ENCODE measurements at places on chromosomes 16 and 17. TPM values are rescaled to one million over a fixed set of nuclear protein-coding genes. Genes with fewer than 3 reads are reported as not detected.
A peak's percentile ranks its signal among the peaks of the same experiment; 100 is the strongest.

DNA sequence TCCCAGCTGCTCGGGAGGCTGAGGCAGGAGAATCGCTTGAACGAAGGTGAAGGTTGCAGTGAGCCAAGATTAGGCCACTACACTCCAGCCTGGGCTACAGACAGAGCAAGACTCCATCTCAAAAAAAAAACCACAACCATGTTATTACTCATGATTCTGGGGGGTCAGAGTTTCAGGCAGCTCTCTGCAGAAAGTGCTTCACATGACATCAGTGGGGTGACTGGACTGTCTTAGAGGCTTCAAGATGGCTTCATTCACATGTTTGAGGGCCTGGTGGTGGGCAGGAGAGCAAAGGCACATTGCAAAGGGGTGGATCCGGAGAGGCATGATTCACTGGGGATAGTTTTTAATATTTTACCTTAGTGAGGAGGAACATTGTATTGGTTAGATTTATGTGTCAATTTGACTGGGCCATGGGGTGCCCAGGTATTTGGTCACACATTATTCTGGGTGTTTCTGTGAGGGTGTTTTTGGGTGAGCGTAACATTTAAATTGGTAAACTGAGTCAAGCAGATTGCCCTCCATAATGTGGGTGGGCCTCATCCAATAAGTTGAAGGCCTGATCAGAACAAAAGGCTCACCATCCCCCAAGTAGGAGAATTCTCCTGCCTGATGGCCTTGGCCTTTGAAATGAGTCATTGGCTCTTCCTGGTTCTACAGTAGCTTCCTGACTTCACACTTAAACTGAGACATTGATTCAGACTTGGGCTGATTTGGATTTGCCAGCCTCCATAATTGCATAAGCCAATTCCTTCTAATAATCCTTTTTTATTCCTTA, 109.8 kb downstream of the GOSR1 start:
- H3K27ac ChIP-seq, result no peak overlapping the region
- H3K27me3 ChIP-seq, result no peaks in the 10 kb centered on the region
- no peak overlapping the region for H3K4me3 ChIP-seq
- H3K36me3 ChIP-seq, result no peaks in the 10 kb centered on the region

GRCh38 chr16:87324411-87325275, 7.5 kb upstream of the C16orf95 start:
- no peak for DNase-seq
- H3K27me3 ChIP-seq, result no peaks in the 10 kb centered on the region
- H3K4me3 ChIP-seq, result no peak overlapping the region
- no peak overlapping the region for H3K27ac ChIP-seq

- peaks cover 16% of the 10 kb centered on the region for H3K4me1 ChIP-seq
- DNase-seq, result peak; percentile 85
- peaks cover 44% of the 10 kb centered on the region for H3K36me3 ChIP-seq
- peak overlapping the region; percentile 87 for H3K4me3 ChIP-seq
- no peaks in the 10 kb centered on the region for H3K27me3 ChIP-seq
Observed at GRCh38 chr16:1941162-1942046, 1.6 kb downstream of the MSRB1 start.

GRCh38 chr17:59533694-59534093, 31.7 kb upstream of the DHX40 start:
- H3K4me1 ChIP-seq, result no peaks in the 10 kb centered on the region
- no peak overlapping the region for H3K4me3 ChIP-seq
- no peak overlapping the region for H3K27ac ChIP-seq
- no peak for DNase-seq
- H3K36me3 ChIP-seq, result no peaks in the 10 kb centered on the region

DNA sequence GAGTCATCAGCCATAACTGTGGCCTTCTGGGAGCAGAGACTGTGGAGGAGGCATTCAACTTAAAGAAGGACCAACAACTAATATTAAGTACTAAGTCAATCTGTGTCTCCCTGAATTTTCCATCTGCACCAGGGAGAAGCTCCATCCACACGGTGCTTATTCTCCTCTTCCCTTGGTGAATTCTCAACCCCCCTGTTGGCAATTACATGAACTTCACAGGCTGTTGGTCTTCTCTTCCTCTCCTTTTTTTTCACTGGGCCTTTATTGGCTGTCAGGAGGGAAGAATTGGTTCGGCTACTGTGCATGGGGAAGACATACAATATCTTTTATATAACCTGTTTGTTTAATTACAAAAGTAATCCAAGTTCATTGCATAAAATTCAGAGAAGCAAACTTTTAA, 152.8 kb upstream of the IRX6 start:
- no peaks in the 10 kb centered on the region for H3K4me1 ChIP-seq
- no peak for DNase-seq
- no peak overlapping the region for H3K4me3 ChIP-seq
- H3K27me3 ChIP-seq, result no peaks in the 10 kb centered on the region

GRCh38 chr17:63039899-63040602, 74.0 kb downstream of the TANC2 start:
- peaks cover 16% of the 10 kb centered on the region for H3K4me1 ChIP-seq
- H3K27me3 ChIP-seq, result no peaks in the 10 kb centered on the region
- H3K36me3 ChIP-seq, result no peaks in the 10 kb centered on the region

DNA sequence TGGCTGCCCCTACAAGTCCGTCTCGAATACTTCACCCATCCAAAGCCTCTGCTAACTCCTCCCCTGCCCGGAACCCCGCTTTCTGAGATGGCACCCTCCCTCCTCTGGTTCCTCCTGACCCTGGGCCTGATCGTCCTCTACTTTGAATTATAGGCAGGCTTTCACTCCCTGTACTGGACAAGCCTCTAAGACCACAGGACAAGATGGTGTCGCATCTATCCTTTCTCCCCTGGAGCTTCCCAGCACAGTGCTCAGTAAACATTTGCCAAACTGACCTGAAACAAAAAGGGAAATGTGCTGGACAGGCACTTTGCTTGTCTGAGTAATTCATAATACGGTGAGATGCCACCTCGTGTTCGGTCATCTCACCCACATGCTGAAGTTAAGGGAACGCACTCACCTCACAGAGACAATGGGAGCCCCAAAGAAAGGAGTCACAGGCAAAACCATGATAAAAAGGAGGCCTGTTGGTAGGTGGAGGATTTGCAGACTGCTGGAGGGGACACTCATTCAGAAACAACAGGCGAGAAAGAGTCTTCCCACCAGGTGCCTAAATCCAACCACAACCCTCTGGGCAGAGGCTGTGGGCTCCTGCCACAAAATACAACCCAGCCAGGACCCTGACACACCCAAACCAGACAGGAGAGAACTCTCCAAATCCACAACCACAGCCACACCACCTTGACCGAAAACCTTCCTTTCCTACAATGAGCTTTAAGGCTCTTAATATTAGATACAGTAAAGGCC, 28.2 kb downstream of the SNN start:
- H3K36me3 ChIP-seq, result peaks cover 88% of the 10 kb centered on the region
- H3K4me3 ChIP-seq, result no peak overlapping the region
- H3K4me1 ChIP-seq, result peaks cover 12% of the 10 kb centered on the region
- DNase-seq, result no peak
- no peak overlapping the region for H3K27ac ChIP-seq

- H3K36me3 ChIP-seq, result no peaks in the 10 kb centered on the region
- no peak overlapping the region for H3K27ac ChIP-seq
- peaks cover 27% of the 10 kb centered on the region for H3K4me1 ChIP-seq
- peak; percentile 6 for DNase-seq
- H3K4me3 ChIP-seq, result no peak overlapping the region
- no peaks in the 10 kb centered on the region for H3K27me3 ChIP-seq
Observed at GRCh38 chr17:77736721-77737120, 221.8 kb upstream of the TNRC6C start.

GRCh38 chr16:49967012-49967559, 57.9 kb upstream of the CNEP1R1 start:
- no peaks in the 10 kb centered on the region for H3K4me1 ChIP-seq
- no peak overlapping the region for H3K4me3 ChIP-seq
- H3K36me3 ChIP-seq, result no peaks in the 10 kb centered on the region
- no peak overlapping the region for H3K27ac ChIP-seq

GRCh38 chr17:61627125-61627524, 36.1 kb upstream of the NACA2 start:
- no peak overlapping the region for H3K4me3 ChIP-seq
- H3K36me3 ChIP-seq, result no peaks in the 10 kb centered on the region
- H3K27me3 ChIP-seq, result no peaks in the 10 kb centered on the region
- no peak for DNase-seq
- no peak overlapping the region for H3K27ac ChIP-seq
- H3K4me1 ChIP-seq, result no peaks in the 10 kb centered on the region

GRCh38 chr17:13601776-13602551, at the start of gene HS3ST3A1:
Gene HS3ST3A1, minus strand, starts transcription at chr17:13601929. Its CDS starts 800 bp downstream, at chr17:13601129.
- no peak within 1 kb of the TSS for H3K27ac ChIP-seq
- H3K36me3 ChIP-seq, result no peaks in the 10 kb centered on the region
- H3K4me1 ChIP-seq, result peaks cover 20% of the 10 kb centered on the region
- DNase-seq, result peak; percentile 89
- peak within 1 kb of the TSS; percentile 33 for H3K4me3 ChIP-seq
- H3K27me3 ChIP-seq, result no peaks in the 10 kb centered on the region

GRCh38 chr16:11727796-11728543, 14.7 kb downstream of the TXNDC11 start:
- peaks cover 86% of the 10 kb centered on the region for H3K36me3 ChIP-seq
- H3K4me1 ChIP-seq, result peaks cover 64% of the 10 kb centered on the region
- H3K4me3 ChIP-seq, result no peak overlapping the region

GRCh38 chr17:7203391-7203790, 16.2 kb downstream of the DLG4 start:
- H3K4me3 ChIP-seq, result no peak overlapping the region
- H3K27me3 ChIP-seq, result no peaks in the 10 kb centered on the region
- peaks cover 13% of the 10 kb centered on the region for H3K4me1 ChIP-seq
- no peak overlapping the region for H3K27ac ChIP-seq
- peaks cover 3% of the 10 kb centered on the region for H3K36me3 ChIP-seq

DNA sequence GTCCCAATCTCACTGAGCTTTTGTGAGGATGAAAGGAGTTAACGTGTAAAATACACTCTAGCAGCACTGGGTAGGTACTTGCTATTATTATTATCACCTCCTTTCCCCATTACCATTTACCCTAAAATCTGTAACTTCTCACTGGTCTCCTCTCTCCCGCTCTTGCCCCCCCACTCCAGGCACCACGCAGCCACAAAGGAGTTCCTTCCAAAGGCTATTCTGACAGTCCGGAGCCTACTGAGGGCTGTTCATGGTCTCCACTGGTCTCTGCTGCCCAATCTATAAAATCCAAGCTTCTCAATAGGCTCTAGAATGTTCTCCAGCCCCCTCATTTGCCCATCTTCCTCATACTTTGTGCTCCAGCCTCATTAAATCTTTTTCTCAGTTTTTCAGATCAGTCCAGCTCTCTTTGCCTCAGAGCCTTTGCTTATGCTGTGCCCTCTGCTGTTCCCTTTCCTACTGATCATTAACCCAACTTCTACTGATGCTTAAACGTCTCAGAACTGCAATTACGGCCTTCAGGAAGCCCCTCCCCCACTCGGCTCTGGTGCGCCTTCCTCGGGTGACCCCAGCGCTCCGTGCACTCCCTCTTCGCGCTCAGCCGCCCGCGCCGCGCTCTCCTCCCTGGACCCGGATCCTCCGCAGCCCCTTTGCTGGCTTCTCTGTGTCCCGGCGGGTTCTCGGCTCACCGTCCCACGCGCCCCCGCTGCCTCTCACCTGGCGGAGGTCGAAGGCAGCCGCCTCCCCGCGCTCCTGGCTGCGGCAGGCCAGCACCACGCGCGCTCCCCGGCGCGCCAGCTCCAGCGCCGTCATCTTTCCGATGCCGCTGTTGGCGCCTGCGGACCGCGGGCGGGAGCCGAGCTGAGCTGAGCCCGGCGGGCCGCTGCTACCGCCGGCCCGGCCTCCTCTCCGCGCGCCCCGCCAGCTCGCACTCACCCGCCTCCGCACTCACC, 737 bp downstream of the DHRS13 start:
- H3K27ac ChIP-seq, result peak overlapping the region; percentile 87
- no peaks in the 10 kb centered on the region for H3K27me3 ChIP-seq
- no peaks in the 10 kb centered on the region for H3K36me3 ChIP-seq
- peak overlapping the region; percentile 63 for H3K4me3 ChIP-seq

- peaks cover 26% of the 10 kb centered on the region for H3K4me1 ChIP-seq
- no peak overlapping the region for H3K4me3 ChIP-seq
- H3K27ac ChIP-seq, result no peak overlapping the region
- DNase-seq, result no peak
- no peaks in the 10 kb centered on the region for H3K36me3 ChIP-seq
Observed at GRCh38 chr17:8324923-8325322, 14.7 kb upstream of the ODF4 start.

- no peaks in the 10 kb centered on the region for H3K36me3 ChIP-seq
- H3K4me1 ChIP-seq, result no peaks in the 10 kb centered on the region
- H3K27ac ChIP-seq, result no peak overlapping the region
- no peaks in the 10 kb centered on the region for H3K27me3 ChIP-seq
- no peak overlapping the region for H3K4me3 ChIP-seq
Observed at GRCh38 chr16:66857437-66857836, 13.2 kb downstream of the CA7 start.

DNA sequence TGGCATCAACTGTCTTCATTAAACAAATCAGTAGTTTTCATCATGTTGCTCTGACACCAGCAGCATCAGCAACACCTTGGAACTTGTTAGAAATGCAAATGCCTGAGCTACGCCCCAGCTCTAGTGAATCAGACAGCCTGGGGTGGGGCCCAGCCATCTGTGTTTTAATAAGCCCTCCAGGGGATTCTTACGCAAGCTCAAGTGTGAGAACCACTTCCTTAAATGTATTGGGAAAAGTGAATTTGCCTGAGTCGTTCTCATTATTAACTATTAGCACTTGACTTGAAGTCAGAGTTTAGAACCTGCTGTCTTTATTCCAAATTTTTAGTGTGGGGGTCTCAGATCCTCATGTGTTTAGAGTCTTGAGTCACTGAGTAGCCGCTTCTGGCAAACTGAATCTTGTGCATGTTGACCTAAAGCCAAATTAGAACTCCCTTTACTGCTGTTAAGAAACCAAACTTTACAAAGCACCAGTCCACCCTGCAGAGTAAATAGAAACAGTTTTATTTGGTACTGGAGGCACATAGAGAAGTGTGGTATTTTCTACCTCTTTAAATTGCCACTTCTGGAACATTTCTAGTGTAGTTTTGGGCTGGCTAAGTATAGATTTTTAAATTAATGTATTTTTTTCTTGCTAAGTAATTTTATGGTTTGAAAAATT, 137.4 kb upstream of the COX10 start:
- peak overlapping the region; percentile 63 for H3K27ac ChIP-seq
- H3K4me1 ChIP-seq, result peaks cover 20% of the 10 kb centered on the region
- no peaks in the 10 kb centered on the region for H3K36me3 ChIP-seq
- peak; percentile 92 for DNase-seq
- H3K27me3 ChIP-seq, result no peaks in the 10 kb centered on the region

- H3K36me3 ChIP-seq, result peaks cover 73% of the 10 kb centered on the region
- H3K4me1 ChIP-seq, result no peaks in the 10 kb centered on the region
- no peaks in the 10 kb centered on the region for H3K27me3 ChIP-seq
- no peak overlapping the region for H3K27ac ChIP-seq
- H3K4me3 ChIP-seq, result no peak overlapping the region
- no peak for DNase-seq
Observed at GRCh38 chr16:90037276-90037675, 18.0 kb upstream of the DBNDD1 start.

LLGL2 gene
- 159 TPM for total RNA-seq

PPP1R27 gene
- not detected for total RNA-seq

PLCG2 gene
- total RNA-seq, result 13.8 TPM

FADS6 gene
- total RNA-seq, result not detected

UBE2O gene
- 55.5 TPM for total RNA-seq

KRT28 gene
- total RNA-seq, result not detected

DLG4 gene
- total RNA-seq, result 21.9 TPM

SLFN14 gene
- 0.67 TPM for total RNA-seq

SPATA22 gene
- total RNA-seq, result not detected

PRAC2 gene
- total RNA-seq, result not detected

TEN1 gene
- total RNA-seq, result 16.7 TPM

NPIPA3 gene
- not detected for total RNA-seq

All from upper lobe of left lung (tissue), 6 donors.